Activated CD4-positive, alpha-beta T cell treated with anti-CD3 and anti-CD28 coated beads, Interleukin-2, Interleukin-6, amounts not matched to agents 100 ng/mL and 50 ng/mL, durations not matched to agents 16 hours and 8 hours (primary cell): ENCODE measurements at places on chromosomes 6 and 20.

DNA sequence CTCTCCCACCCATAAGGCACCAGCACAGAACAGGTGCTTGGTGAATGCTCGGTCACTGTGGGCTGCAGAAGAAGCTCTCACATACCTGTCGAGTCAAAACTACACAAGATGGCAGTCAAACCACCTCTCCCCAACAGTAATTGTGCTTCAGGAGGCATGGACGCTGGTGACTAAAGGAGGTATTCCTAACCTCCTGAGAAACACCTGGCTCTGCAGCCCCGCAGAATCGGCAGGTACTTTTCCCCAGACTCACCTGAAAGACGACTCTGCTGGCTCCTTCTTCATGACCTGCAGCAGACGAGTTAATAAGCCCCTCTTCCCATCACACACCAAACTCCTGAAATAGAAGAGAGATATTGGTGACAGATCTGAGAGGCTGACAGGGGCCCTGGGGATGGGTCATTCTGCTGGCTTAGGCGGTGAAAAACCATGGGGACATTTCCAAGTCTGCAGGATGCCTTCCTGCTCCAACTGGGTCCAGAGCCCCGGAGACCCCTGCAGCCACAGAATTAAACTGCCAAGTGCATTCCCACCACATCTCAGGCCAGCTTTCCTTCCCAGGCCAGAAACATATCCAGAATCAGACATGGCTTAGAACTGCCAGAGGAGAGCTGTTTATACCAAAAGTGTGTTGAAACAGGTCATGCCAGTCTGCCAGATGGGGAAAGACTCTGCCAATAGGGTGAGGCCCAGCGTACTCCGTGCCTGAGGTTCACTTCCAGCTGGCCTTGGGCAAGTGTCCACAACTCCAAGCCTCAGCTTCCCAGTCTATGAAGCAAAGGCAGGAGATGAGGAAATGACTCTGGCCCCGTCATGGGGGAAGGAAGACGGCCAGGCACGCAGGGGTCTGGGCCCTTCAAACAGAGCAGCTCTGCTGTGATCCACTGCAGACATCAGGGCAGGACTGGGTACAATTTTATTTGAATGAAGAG lies 53.0 kb downstream of the MYH7B start:
- no peak for DNase-seq

DNA sequence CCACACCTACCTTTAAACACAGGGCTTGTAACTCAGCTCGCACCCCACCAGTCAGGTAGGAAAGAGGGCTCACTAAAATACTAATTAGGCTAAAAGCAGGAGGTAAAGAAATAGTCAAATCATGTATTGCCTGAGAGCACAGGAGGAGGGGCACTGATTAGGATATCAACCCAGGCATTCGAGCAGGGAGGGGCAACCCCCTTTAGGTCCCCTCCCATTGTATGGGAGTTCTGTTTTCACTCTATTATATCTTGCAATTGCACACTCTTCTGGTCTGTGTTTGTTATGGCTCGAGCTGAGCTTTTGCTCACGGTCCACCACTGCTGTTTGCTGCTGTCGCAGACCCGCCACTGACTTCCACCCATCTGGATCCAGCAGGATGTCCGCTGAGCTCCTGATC lies 657.2 kb downstream of the PRIM2 start:
- no peak for DNase-seq

GRCh38 chr6:131998255-131998982 lies 47.2 kb upstream of the CCN2 start:
- no peak for DNase-seq

- DNase-seq, result no peak
Measured at GRCh38 chr20:50693001-50693400, 1.7 kb upstream of the RIPOR3 start.

DNA sequence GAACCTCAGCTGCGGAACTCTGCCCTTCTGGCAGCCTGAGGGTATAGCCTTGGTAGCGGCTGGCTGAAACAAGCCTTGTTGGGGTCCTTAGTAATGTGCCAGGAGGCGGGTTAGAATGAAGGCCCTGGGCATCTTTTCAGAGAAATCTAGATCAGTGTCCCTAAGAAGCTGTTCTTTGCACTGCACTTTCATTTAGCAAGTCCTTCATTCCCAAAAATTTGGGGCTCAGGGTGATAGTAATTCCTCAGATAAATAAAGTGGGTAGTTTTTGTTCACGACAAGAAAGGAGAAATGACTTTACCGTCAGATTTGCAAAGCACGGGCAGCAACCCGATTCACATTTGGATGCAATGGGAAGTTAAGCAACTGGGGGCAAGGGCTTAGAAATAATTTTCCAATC lies 3.2 kb downstream of the INSM1 start:
- DNase-seq, result no peak

- DNase-seq, result no peak
Measured at GRCh38 chr6:126539022-126539421, 199.1 kb downstream of the CENPW start.

- no peak for DNase-seq
Measured at GRCh38 chr6:94074764-94075163, 655.4 kb upstream of the EPHA7 start.

GRCh38 chr20:45059022-45059728 lies 41.8 kb downstream of the KCNS1 start:
- DNase-seq, result no peak

GRCh38 chr6:51814418-51814817 lies 273.0 kb downstream of the PKHD1 start:
- no peak for DNase-seq

- DNase-seq, result no peak
Measured at GRCh38 chr6:75608956-75609533, 7.4 kb downstream of the SENP6 start.

DNA sequence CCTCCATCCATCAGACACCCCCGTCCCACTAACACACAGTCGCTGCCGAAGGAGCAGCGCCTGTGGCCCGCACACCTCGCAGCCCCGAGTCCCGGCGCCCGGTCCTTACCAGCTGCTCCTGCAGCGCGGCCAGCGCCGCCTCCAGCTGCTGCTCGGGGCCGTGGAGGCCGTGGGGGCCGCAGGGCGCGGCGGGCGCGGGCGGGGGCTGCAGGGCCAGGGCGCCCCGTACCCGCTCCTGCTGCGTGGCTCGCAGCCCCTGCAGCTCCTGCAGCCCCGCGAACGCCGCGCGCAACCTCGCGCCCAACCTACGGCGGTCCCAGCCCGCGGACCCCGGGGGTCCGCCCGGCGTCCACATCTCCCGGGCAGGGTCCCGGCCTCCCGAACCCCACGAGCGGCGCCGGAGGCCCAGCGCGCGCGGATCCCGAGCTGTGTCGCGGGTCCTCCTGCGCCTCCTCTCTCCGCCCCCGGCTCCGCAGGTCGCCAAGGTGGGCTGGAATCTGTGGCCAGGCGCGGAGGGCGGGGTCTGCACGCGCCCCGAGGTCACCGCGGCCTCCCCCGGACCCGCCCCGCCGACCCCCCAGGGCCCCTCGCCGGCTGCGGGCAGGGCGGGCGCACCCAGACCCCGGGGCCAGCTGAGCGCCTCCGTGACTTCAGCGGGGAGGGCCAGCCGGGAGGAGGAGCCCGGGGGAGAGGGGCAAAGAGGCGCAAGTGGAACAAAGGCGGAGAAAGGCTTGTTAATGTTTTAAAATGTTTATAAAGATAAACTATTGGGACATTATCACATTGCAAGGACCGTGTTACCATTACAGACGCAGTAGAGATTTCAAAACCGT lies at the start of gene DACT2:
Gene DACT2 (minus strand): TSS at position 499 of the 833 bp plus-strand sequence. CDS start 144 bp downstream, at position 355.
- no peak for DNase-seq

DNA sequence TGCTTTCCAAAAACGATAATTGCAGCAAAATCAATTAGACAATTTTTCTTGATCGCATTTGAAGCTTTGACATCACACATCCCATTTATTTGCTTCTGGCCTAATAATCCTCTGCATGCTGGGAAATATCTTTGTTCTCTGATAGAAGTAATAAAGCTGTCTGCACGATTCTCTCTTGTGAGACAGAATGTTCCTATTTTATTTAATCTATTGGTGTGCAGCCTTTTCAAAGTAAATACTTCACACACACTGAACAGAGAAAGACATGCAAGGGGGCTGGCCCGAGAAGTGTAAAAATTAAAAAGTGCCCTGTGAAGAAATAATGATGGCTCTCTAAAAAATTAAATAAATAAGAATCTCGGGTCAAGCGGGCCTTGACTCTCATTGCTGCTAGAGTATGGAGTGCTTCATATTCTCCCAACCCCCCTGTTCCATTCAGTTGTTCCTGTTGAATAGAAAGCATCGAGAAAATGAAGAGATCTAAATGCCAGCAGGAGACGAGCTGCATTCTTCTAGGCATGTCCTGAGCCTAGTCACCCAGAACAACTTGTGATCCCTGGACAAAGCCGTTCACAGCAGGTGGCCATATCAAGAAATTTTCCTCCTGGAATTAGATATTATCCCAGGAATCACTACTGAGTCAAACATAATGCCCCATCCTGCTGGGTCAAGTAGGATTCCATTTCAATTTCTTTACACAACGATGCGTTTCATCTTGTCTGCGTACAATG lies 625.9 kb upstream of the EPHA7 start:
- DNase-seq, result no peak

DNA sequence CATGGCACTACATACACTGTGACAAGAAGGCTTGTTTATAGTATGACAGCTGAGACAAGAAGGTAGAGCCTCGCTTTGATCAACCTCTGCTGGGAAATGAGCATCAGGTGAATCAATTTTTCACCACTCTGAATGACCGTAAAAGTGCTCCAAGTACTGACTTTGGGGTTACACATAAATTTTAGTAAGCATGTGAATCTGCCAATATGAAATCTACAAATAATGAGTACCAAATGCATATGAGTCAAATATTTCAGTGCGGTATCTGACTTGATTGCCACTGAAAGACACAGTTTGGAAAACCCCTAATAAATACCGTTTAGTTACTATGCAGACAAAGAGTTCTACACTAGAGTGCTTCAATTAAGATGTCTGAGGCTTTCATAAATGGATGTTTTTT lies 77.8 kb downstream of the ATG5 start:
- DNase-seq, result peak; percentile 55

DNA sequence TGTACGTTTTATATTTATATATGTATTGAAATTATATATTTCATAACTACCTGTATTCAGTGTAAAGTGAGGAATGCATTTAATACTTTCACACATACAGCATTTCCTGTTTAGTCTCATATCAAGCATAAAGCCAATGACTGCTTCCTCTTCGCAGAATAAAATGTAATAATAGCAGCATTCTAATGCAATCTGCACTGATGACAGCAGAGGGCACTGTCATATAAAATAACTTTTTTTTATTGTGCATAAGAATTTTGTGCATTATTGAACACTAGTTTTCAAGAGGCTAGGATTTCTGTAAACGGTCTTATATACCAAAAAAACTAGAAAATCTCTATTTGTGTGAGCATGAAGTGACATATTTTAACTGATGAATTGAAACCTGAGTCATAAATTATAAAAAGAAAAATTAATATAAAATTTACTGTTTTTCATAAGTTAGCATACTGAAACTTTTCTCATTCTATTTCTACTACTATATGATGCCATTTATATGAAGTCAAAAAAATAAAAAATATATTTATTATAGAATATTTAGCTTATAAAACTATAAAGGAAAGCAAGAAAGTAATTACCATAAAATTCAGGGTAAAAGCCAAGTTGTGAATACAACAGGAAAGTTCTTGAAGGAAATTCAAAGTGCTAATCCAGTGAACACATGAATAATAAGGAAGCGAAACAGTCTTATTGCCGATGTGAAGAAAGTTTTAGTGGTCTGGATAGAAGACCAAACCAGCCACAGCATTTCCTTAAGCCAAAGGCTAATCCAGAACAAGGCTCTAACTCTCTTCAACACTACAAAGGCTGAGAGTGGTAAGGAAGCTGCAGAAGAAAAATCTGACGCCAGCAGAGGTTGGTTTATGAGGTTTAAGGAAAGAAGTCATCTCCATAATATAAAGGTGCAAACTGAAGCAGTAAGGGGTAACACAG lies 36.3 kb downstream of the RNF146 start:
- DNase-seq, result peak; percentile 51

DNA sequence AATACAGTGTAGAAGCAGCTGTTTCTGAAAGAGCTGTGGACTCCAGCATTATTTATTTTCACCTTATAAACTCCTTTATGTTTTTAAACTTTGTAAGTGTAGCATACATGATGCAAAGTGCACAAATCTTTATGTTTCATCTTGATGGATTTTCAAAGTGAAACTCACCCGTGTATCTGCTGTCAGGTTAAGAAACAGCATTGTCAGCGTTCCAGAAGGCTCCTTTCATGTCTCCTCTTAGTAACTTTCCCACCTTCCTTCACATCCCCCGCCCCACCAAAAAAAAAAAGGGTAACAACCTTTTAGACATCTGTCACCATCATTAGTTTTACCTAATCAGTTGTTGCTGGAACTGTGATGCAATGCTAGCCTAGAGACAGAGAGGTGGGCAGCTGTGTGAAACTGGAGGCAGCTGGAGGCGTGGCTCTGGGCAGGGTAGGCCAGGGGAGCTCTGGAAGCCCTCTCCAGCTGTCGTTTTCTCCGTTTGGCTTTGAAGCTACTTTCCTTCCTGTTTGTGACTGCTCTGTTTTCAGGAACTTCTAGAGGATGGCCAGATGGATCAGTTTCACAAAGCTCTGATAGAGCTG lies 7.2 kb downstream of the ACTR5 start:
- DNase-seq, result no peak

GRCh38 chr20:18845017-18845416 lies 31.4 kb downstream of the SCP2D1 start:
- DNase-seq, result no peak

GRCh38 chr6:106599440-106599839 lies 29.9 kb downstream of the RTN4IP1 start:
- DNase-seq, result no peak

- DNase-seq, result no peak
Measured at GRCh38 chr20:34755367-34755766, 51.2 kb downstream of the TP53INP2 start.

DNA sequence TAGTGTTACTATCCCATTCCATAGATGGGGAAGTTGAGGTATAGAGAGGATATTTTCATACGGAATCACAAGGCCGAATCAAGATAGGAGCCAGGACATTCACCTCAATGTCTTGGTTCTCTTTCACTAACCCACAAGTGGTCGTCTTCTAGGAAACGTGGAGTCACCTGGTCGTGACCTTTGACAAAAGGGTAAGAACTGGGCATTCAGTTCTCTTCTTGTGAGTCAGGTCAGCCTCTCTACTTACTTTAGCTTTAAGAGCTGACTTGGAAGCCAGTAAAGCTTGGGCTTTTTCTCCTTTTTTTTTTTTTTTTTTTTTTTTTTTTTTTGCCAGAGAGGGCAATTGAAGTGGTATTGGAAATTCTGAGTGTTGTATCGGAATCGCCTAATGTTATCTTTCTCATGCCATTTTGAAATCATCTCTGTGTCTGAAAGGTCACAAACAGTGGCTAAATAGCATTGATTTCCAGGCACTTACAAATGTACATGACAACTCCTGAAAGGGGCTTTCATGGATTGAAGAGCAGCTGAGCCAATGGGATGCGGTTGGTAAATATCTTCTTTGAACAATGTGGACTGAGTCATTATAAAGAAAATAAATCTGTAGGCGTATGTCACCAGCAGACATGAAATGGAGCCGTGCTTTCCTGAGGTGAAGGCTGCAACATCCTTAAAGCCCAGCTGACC lies 356.9 kb downstream of the KIF16B start:
- DNase-seq, result no peak

DNA sequence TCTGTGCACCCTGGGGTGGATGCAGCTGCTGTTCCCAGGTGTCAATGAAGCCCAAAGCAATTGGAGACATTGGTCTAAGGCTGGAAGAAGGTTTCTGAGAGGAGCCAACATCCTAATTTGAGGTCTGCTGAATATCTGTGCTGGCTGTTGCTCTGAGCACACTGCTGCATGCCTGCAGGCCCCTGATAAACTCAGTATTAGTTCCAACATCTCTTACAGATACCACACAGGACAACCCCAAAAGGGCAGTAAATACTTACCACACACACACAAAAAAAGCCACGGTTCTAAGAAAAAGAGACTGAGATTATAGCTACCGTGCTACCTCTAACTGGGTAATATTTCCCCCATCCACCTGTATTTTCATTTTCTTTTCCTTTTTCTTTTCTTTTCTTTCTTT lies 164.3 kb upstream of the SOX4 start:
- DNase-seq, result no peak
